ENCODE measurements at places on chromosomes 5 and 9.

GRCh38 chr9:73133022-73133651 lies 18.5 kb upstream of the ANXA1 start:
- no peak for DNase-seq

- DNase-seq, result no peak
Observed at GRCh38 chr9:76873821-76874220, 32.1 kb downstream of the PRUNE2 start.

DNA sequence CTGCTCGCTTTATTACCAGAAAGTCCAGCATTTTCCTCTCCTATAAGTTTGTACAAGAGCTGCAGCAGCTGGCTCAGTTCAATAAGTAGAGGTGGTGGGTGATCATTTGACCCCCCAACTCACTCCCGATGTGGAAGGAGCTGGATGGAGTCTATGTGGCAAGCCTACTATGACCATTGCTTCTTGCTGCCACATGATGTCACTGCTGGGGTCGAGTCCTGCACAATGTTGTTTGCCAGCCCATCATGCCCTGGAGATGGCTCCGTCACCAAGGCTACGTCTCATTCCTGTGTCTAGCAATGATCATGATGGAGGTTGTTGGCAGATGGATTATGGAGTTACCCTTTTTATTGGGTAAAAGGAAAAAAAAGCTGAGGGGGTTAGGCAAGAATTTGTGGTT lies 266.3 kb downstream of the PSAT1 start:
- DNase-seq, result no peak

DNA sequence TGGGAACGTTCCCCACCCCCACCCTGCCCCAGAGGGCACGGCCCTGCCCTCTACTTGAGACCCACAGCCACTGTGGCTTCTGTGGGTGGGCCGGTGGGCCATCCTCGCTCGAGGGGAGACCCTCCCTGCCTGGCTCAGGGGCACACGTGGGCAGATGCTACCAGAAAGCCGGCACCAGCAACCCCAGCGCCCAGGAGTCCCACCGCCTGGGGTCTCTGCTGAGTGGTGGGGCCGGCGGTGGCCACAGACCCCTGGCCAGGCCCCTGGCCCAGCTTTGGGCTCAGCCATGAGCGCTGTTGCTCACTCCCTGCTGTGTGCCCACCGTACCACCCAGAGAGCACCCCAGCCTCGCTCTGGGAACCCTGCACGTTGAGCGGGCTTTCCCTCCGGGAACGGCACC lies 16.5 kb upstream of the NRARP start:
- no peak for DNase-seq

DNA sequence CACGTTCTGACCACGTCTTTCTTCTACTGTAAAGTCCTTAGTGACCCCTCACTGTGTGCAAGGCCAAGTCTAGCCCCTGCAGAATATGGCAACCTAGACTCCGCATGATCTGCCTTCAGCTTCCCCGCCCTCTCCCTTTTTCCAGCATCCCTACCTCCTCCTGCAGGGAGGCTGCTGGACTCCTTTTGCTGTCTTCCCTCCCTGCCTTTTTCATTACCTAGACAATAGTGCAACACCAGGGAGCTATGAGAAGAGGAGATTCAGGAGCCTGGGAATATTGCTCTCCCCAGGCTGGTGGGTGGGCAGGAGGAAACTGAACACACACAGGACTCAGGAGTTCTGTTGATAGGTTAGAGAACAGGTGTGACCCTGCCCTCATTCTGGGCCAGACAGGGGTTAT lies 33.1 kb upstream of the LARP1 start:
- DNase-seq, result no peak
